ENCODE measurements at places on chromosomes 4 and X.

- no peak for DNase-seq
Measured at GRCh38 chr4:114037988-114038387, 58.5 kb upstream of the ARSJ start.

- peak; percentile 61 for DNase-seq
Measured at GRCh38 chrX:8971116-8971515, 62.8 kb downstream of the FAM9B start.

GRCh38 chrX:580030-580429 is 50.6 kb upstream of the SHOX start:
- no peak for DNase-seq

DNA sequence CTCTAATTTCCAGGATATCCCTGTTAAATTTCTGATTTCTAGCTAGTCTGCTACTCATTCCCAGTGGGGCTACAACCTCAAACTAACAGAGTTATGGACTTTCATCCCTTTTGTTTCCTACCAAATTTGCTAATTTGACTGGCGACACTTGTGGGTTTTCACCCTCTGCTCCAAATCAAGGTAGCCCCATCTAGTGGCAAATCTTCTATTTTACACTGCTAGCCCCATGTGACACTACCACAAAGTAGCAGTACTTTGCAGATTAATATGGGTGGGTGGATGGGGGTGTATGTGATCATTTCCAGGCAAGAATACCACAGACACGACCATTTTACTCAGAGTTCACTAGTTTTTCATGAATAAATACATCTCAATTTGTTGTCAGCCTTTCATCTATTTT is 150.3 kb downstream of the MSL3 start:
- peak; percentile 40 for DNase-seq

- DNase-seq, result peak; percentile 70
Measured at GRCh38 chr4:164438321-164438720, 315.6 kb upstream of the SMIM31 start.

DNA sequence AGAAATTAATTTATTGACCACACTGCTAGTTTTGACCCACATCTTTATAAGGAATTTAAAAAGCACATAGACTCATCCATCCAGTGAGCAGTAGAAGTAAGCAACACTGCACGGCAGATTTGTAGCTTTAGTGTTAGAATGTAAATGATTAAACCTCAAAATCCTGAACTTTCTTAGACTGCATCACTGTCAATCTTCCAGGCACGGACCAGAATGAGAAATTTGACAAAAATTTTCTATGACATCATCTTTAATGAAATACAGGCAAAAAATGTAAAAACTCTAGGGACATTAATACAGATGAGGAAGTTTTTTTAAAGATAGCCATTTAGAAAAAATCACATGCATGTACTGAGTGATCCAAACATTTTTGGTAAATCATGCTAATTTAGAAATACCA is 29.2 kb downstream of the NLGN4X start:
- no peak for DNase-seq

DNA sequence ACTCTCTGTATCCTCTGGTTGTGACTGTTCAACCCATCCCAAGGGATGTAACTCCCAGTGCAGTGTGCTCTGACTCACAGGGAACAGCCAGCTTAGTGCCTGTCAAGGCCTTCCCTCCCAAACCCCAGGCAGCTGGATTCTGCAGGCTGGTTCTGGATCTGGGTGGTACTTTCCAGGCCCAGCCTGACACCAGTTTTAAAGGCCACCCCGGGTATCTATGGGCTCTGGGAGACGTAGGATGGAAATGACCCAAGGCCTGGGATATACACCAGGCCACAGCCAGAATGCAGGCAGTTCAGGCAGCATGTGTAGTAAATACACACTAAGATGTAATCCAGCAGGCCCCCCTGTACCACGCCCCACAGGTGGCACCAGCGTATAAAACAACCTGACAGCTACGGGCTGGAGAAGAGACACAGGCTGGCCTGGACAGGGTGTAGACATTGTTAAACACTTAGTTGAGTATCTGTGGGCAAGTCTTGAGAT is 64.2 kb downstream of the SPINK2 start:
- DNase-seq, result peak; percentile 77

GRCh38 chrX:110086916-110087484 is 84.1 kb downstream of the TMEM164 start:
- peak; percentile 96 for DNase-seq

DNA sequence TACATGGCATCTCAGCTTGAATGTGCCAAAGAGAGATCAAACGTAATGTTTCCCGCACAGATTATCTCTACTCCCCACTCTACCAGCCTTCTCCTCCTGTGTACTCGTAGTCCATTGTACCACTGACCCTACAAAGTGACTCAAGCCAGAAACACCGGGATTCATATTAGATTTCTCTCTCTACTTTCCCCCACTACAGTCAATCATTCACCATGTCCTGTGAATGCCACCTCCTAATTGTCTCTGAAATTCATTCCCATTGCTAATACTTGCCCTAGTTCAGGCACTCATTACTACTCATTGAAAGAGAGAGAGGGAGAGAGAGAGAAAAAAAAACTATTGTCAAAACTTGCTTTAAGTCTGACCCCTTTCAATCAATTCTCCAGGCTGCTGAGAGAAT is 78.2 kb upstream of the LHFPL1 start:
- no peak for DNase-seq

- DNase-seq, result peak; percentile 36
Measured at GRCh38 chr4:28167411-28167810, 1306.8 kb downstream of the STIM2 start.

- DNase-seq, result no peak
Measured at GRCh38 chrX:27675493-27675892, 85.3 kb downstream of the DCAF8L2 start.

DNA sequence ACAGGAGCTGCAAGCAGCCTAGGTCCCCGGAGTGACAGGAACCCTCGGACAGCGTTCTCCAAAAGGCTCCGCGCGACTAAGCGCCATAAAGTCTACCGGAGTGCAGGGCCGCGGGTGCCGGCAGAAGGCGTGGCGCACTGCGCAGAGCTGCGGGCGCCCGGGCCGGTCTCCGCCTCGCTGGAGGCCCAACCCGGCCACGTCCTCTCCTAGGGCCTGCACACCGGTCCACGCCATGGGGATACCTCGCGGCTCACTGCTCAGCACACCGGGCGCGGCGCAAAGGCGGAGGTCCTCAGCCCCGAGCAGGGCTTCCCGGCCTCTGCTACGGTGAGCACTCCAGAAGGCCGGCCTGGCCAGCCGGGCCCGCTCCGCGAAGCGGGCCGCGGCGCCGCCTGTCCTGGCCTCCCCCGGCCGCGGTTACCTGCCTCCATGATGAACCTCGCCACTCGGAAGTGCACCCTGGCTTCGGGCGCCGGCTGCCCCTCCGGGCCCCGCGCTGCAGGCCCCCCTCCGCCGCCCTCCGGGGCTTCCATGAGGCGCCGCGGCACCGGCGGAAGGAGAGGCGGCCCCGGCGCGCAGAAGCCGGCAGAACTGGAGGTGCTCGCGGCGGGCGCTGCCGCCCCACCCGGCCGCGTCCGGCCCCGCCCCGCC is at the start of gene CCNQ:
TSS of gene CCNQ (minus strand) at position 599 of the 651 bp plus-strand sequence. CDS start at position 533, 66 bp downstream.
- peak; percentile 43 for DNase-seq

GRCh38 chrX:123263270-123263669 is 79.2 kb downstream of the GRIA3 start:
- no peak for DNase-seq

GRCh38 chr4:4689694-4690440 is 148.0 kb upstream of the STX18 start:
- DNase-seq, result no peak

DNA sequence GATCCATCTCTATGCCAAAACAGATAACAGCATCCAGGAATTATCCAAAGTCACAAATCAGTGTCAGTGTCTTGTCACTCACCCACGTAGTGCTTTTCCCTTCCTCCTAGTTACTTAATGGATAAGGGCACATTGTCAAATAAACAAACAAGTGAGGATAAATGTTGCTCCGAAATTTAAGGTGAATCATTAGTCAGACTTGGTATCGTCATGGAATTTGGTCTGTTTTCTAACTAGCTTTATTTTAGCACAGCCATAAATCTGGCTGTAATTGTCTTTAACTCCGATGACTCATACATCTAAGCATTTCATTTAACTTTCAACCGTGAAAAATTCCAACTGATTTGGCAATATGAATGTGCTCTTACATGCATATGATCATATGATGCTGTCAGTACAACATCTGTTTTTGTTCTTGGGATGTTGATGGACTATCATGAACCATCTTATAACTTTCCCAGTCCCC is 83.3 kb downstream of the SNCA start:
- DNase-seq, result peak; percentile 92

DNA sequence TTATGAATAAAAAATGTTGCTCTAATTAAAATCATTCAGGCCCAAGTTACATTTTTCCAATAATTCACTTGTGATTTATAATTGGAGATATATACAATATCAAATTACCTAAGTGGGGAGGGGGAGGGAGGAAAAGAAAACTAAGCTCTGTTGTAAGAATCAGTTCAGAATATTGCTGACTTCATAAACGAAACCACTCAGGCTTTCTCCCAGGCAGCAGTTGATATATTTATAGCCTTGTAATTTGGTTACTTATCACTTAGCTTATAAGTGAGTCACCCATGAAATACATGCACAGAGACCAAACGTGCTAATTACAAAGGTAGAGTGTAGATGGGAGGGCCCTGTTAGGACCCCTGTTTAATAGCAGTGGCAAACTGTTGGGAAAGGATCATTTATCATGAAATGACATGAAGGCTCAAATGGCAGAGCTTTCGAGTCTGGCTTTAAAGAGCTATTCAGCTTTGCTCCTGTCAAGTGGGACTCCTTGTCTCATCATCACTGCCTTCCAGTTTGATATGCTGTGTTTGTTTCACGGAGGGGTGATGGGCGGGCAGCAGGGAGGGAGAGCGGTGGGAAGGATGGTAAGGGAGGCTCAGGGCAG is 105.6 kb upstream of the PGRMC2 start:
- peak; percentile 52 for DNase-seq
